ENCODE measurements at places on chromosomes 1 and 21. TPM values are rescaled to one million over a fixed set of nuclear protein-coding genes. Genes with fewer than 3 reads are reported as not detected.

The FGGY gene
- 32.1 TPM for total RNA-seq

The TTC34 gene
- total RNA-seq: under 0.01 TPM

The KCNE2 gene
- total RNA-seq: not detected

The CPTP gene
- total RNA-seq: 9.0 TPM

The FOXD2 gene
- 0.83 TPM for total RNA-seq

The CR1L gene
- total RNA-seq: not detected

The OVAAL gene
- not detected for total RNA-seq

The NMNAT2 gene
- under 0.01 TPM for total RNA-seq

The JAM2 gene
- total RNA-seq: 2.1 TPM

The RHD gene
- not detected for total RNA-seq

The DNAI4 gene
- total RNA-seq: 12.1 TPM

The PWP2 gene
- 37.0 TPM for total RNA-seq

The CACNA1S gene
- not detected for total RNA-seq

DNA sequence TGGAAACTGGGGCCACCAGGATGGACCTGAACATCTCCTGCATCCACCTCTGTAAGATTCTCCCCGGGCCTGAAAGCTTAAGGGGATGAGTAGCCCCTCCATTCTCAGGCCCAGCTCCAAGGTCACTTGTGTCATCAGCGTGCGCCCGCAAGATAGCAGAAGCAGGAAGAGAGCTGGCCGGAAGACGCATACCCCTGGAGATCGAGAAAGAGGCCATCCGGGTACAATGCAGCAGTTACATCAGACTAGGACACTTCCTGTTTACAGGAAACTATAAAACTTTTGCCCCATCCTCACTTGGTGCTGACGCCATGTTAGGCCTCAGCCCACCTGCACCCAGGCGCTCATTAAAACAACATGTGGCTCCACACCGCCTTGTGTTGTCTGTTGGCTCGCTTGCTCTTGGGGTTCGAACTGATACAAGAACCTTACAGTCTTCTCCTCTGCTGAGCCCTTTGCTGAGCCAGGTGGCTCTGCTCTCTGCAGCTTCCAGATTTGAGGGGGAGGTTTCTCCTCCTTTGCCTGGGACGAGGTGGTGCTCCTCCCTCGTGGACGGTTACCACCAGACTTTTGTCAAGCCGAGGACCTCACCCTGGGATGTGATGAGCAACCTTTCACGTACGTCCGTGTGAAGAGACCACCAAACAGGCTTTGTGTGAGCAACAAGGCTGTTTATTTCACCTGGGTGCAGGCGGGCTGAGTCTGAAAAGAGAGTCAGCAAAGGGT is 277.5 kb upstream of the C1orf174 start:
- H3K27ac ChIP-seq: no peak overlapping the region
- H3K36me3 ChIP-seq: no peaks in the 10 kb centered on the region
- H3K4me1 ChIP-seq: no peaks in the 10 kb centered on the region
- DNase-seq: no peak
- H3K27me3 ChIP-seq: no peaks in the 10 kb centered on the region

DNA sequence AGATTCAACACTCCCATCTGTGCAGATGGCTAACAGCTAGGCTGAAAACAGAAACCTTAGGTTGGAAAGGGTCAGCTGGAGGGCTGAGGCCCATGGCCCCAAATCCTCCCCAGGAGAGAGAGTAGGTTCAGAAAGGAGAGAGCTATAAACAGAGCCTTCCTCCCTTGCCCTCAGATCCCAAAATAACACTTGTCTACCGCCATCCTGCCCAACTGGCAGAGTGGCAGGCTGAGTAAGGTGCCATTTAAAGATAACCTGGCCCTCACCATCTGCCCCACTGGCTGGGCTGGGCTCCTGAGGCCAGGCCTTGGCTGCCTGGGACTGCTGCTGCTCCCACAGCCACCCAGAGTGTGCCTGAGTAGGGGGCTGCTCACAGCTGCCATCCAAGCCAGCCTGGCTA is 4.3 kb upstream of the SHISA4 start:
- H3K4me3 ChIP-seq: no peak overlapping the region
- H3K27ac ChIP-seq: no peak overlapping the region
- peaks cover 28% of the 10 kb centered on the region for H3K4me1 ChIP-seq
- DNase-seq: no peak
- no peaks in the 10 kb centered on the region for H3K27me3 ChIP-seq
- no peaks in the 10 kb centered on the region for H3K36me3 ChIP-seq

- no peaks in the 10 kb centered on the region for H3K27me3 ChIP-seq
- no peaks in the 10 kb centered on the region for H3K4me1 ChIP-seq
- H3K4me3 ChIP-seq: no peak overlapping the region
These were observed 51.1 kb upstream of the LDLRAP1 start for GRCh38 chr1:25492323-25492722.

GRCh38 chr1:83717785-83718184 is 281.1 kb downstream of the TTLL7 start:
- H3K27ac ChIP-seq: no peak overlapping the region
- no peaks in the 10 kb centered on the region for H3K27me3 ChIP-seq
- H3K4me1 ChIP-seq: no peaks in the 10 kb centered on the region
- H3K4me3 ChIP-seq: no peak overlapping the region

- H3K27ac ChIP-seq: no peak overlapping the region
- no peaks in the 10 kb centered on the region for H3K36me3 ChIP-seq
- H3K4me1 ChIP-seq: no peaks in the 10 kb centered on the region
- no peaks in the 10 kb centered on the region for H3K27me3 ChIP-seq
These were observed 12.3 kb upstream of the GSTM4 start for GRCh38 chr1:109643385-109644230.

- no peaks in the 10 kb centered on the region for H3K27me3 ChIP-seq
- DNase-seq: peak; percentile 71
- H3K4me3 ChIP-seq: no peak overlapping the region
- no peaks in the 10 kb centered on the region for H3K4me1 ChIP-seq
- no peak overlapping the region for H3K27ac ChIP-seq
These were observed 48.2 kb upstream of the TNFSF4 start for GRCh38 chr1:173255214-173255813.

DNA sequence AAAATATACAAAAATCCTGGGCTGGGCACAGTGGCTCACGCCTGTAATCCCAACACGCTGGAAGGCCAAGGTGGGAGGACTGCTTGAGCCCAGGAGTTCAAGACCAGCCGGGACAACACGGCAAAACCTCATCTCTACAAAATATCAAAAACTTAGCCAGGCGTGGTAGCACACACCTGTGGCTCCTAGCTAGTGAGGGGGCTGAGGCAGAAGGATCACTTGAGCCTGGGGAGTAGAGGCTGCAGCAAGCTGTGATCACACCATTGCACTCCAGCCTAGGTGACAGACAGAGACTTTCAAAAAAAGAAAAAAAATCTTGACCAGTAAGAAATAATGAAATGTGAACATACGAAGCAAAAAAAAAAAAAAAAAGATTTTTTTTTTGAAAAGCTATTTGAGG is 52.1 kb downstream of the ARID4B start:
- no peak for DNase-seq
- no peaks in the 10 kb centered on the region for H3K27me3 ChIP-seq
- H3K4me3 ChIP-seq: no peak overlapping the region
- no peaks in the 10 kb centered on the region for H3K4me1 ChIP-seq
- no peak overlapping the region for H3K27ac ChIP-seq

- no peaks in the 10 kb centered on the region for H3K4me1 ChIP-seq
- no peaks in the 10 kb centered on the region for H3K36me3 ChIP-seq
- no peak for DNase-seq
- H3K4me3 ChIP-seq: no peak overlapping the region
- no peaks in the 10 kb centered on the region for H3K27me3 ChIP-seq
- H3K27ac ChIP-seq: no peak overlapping the region
These were observed 1113.9 kb upstream of the B3GALT2 start for GRCh38 chr1:194300340-194300739.

DNA sequence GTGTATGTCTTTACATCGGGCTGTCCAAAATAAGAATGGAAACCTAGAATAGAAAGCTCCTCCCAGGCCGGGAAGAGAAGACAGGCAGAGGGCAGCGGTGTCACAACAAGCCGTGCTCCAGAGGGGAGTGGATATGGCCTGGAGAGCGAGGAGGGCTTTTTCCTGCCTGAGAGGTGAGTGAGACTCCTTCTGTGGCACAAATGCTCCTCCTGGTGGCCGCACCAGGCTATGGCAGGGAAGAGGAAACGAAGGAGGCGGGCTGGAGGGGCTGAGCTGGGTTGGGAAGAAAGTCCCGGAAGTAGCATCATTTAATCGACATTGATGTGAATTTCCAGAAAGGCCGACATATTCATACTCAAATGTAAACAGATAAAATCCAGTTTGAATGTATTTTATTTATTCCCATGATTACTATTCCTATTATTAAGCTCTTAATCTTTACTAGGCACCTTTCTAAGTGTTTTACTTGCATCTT is 54.7 kb downstream of the MEF2D start:
- no peaks in the 10 kb centered on the region for H3K36me3 ChIP-seq
- H3K27me3 ChIP-seq: peaks cover 34% of the 10 kb centered on the region
- H3K27ac ChIP-seq: no peak overlapping the region
- DNase-seq: peak; percentile 75
- H3K4me3 ChIP-seq: no peak overlapping the region

GRCh38 chr1:92030656-92031107 is 897 bp downstream of the EPHX4 start:
- peak overlapping the region; percentile 38 for H3K4me3 ChIP-seq
- H3K27me3 ChIP-seq: peaks cover 1% of the 10 kb centered on the region
- no peaks in the 10 kb centered on the region for H3K4me1 ChIP-seq
- DNase-seq: peak; percentile 8
- H3K27ac ChIP-seq: no peak overlapping the region

- DNase-seq: peak; percentile 41
- no peaks in the 10 kb centered on the region for H3K36me3 ChIP-seq
- no peak overlapping the region for H3K27ac ChIP-seq
- peaks cover 5% of the 10 kb centered on the region for H3K4me1 ChIP-seq
These were observed 21.7 kb upstream of the VASH2 start for GRCh38 chr1:212928323-212929291.

GRCh38 chr1:30033256-30034104 is 689.9 kb downstream of the MATN1 start:
- H3K27ac ChIP-seq: no peak overlapping the region
- no peaks in the 10 kb centered on the region for H3K4me1 ChIP-seq
- H3K36me3 ChIP-seq: no peaks in the 10 kb centered on the region
- no peak overlapping the region for H3K4me3 ChIP-seq

DNA sequence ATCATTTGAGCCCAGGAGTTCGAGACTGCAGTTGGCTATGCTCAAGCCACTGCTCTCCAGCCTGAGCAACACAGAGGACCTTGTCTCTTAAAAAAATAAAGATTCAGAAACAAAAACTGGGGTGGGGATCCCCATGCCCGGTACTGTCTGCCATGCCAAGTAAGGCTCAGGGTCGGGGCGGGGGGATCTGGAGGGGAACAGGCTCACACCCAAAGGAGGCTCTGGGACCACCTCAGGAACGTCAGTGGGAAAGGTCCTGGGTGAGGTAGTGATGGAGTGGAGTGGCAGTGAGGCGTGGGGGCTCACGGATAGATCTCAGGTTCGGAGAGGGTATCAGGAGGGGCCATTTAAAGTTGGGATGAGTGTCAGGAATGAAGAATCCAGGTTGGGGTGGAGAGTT is 765 bp upstream of the S100A4 start:
- H3K4me1 ChIP-seq: peaks cover 38% of the 10 kb centered on the region
- no peaks in the 10 kb centered on the region for H3K36me3 ChIP-seq
- H3K27ac ChIP-seq: peak overlapping the region; percentile 84
- no peak overlapping the region for H3K4me3 ChIP-seq

DNA sequence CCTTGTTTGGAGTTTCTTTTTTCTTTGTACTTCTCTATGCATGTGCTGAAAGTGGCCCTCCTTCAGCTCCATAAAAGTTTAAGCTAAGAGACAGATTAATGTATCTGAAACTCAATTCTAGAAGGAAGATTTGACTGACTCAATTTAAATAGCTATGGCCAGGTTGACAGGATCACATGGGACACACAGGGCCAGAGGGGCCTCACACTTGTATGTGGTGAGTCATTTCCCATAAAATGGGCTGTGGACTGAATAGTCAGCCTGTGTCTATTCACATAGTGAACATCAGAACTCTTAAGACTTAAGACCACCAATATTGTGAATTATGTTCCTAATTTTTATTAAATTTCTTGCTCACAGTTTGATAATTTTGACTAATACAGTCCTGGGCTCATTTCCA is 45.7 kb upstream of the DEPDC1 start:
- H3K4me1 ChIP-seq: no peaks in the 10 kb centered on the region
- H3K36me3 ChIP-seq: no peaks in the 10 kb centered on the region
- no peak for DNase-seq
- no peak overlapping the region for H3K27ac ChIP-seq

DNA sequence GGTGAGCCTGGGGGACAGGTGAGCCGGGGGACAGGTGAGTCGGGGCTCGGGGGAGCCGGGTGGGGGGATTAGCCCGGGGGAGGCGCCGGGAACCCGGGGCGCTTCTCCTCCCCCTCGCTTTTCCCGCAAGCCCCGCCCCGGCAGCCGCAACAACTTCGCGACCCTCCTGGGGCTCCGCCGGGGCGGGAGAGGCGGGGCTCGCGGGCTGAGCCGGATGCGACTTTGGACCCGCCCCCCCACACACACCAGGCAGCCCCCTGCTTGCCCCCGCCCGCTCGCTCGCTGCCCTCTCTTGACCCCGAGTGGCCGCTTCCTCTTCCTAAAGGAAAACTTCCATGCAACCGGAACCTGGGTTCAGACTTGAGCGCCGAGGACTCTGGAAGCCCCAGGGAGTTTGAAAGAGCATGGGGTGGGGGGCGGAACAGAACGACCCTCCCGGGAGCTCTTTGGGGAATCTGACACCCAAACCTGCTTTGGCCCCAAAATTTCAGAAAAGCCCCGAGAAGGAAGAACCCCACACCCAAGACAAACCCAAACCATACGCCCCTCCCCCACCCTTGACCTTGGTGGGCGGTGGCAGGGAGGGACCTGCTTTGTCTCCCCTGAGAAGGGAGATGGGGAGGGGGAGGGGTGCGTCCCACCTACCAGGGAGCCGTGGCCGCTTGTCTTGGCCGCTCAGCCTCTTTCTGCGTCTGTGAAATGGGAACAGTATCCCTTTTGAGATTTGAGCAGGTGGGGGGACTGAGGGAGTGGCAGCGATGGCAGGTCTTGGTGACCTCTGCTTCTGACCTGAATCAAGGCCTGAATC is 550 bp downstream of the ARHGEF16 start:
- no peak for DNase-seq
- no peaks in the 10 kb centered on the region for H3K36me3 ChIP-seq
- no peaks in the 10 kb centered on the region for H3K27me3 ChIP-seq
- no peak overlapping the region for H3K27ac ChIP-seq
- H3K4me3 ChIP-seq: peak overlapping the region; percentile 17

DNA sequence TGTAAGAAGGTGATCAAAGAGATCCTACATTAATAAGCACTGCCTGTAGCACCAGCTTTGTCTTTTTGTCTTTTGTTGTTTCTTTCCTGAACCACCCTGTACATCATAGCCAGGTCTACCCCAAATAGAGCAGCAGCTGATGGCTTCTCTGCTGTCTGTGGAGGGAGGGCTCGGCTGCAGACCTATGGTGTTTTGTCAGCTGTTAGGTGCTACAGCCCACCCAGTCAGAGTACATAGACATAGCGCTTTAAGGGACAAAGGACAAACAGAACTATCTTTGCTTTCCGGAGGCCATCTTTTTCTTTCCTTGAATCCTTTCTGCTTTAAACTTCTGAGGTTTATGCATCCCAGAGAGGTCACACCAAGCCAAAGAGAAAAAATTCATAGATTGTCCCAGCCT is 258.1 kb downstream of the ZNF648 start:
- H3K27ac ChIP-seq: no peak overlapping the region
- DNase-seq: no peak
- no peak overlapping the region for H3K4me3 ChIP-seq
- no peaks in the 10 kb centered on the region for H3K27me3 ChIP-seq
